ENCODE measurements at places on chromosomes 1 and 21. TPM values are rescaled to one million over a fixed set of nuclear protein-coding genes. Genes with fewer than 3 reads are reported as not detected.

The FMN2 gene
- total RNA-seq, result 5.4 TPM

The OR2L13 gene
- not detected for total RNA-seq

The KCTD3 gene
- total RNA-seq, result 24.5 TPM

The HSD3B2 gene
- not detected for total RNA-seq

The POGZ gene
- total RNA-seq, result 24.9 TPM

The FCRLB gene
- total RNA-seq, result 1.8 TPM

Measured in placental pericyte (primary cell).